ENCODE measurements at places on chromosomes 6 and 20.

GRCh38 chr6:35320031-35320410, 22.3 kb upstream of the PPARD start:
- no peak for DNase-seq

DNA sequence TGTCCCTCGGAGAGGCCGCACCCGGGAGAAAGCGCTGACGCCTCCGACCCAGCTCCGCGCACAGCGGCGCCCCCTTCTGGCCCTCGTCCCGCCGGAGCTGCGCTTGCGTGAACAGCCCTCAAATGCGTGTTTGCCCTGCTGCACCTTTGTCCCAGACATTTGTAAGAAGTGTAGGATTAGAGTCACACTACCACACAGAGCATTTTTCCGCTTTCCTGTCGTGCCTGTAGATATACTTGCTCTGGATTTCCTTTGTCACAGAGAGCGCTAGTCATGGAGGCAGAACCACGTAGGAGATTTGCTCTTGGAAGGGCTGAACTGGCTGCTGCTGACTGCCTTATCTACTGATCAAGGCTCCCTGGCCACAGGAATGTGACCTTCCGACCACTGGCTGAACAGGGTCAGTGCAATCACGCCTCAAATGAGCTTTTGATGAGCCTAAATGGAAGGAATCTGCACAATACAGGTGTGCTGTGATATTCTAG, 62.3 kb downstream of the PAX1 start:
- no peak for DNase-seq

GRCh38 chr6:140058863-140059262, 684.4 kb upstream of the CITED2 start:
- no peak for DNase-seq

DNA sequence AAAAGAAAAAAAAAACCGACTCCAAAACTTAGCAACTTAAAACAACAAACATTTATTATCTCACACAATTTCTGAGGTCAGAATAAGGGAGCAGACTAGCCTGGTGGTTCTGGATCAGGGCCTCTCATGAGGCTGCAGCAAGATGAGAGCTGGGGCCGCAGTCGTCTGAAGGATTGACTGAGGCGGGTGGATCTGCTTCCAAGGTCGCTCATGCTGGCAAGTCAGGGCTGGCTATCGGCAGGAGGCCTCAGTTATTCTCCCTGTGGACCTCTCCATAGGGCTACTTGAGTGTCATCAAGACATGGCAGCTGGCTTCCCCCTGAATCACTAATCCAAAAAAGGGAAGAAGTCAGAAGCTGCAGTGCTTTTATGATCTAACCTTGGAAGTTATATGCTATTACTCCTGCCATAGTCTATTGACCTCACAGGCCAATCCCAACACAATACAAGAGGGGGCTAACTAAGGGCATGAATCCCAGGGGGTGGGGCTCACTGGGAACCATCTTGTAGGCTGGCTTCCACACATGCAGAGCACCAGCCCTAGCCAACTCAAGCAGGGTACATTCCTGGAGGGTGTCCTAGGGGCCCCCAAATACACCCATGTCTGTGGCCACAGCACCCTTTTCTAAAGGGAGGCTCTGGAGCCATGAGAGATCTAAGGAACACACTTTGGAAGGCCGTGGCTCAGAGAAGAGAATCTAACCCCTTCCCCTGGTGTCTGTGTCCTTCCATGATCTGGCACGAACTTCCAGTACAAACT, 11.3 kb downstream of the EBF4 start:
- no peak for DNase-seq

- DNase-seq = no peak
These were observed 81.7 kb downstream of the CDH22 start for GRCh38 chr20:46226602-46227001.

- DNase-seq = no peak
These were observed 145.3 kb upstream of the TCF21 start for GRCh38 chr6:133743621-133744020.

DNA sequence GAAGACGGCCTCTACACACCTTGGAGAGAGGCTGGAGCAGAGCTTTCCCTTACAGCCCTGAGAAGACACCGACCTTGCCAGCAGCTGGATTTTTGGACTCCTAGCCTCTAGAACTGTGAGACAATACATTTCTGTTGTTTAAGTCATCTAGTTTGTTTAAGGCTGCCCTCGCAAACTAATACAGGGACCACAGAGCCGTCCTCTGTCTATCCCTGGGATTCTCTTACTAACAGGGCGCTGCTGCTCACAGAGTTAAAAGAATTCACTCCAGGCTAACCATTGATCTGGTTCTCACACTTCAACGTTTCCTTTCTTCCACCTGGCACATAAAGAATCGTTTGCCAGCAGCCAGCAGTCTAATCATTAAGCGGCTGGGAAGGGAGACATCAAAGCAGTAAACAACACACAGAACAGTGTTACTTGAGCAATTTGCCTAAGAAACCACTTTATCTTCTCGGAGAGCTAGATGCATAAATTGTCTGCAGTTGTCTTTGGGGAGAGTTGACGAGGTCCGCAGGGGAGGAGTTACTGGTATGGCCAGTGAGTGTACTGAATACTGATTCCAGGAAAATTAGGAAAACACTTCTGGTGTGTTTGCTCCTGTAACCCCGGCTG, 103.5 kb upstream of the AKAP12 start:
- DNase-seq = no peak

GRCh38 chr20:56801971-56802755, 173.1 kb downstream of the TFAP2C start:
- DNase-seq = no peak

- no peak for DNase-seq
These were observed 23.6 kb upstream of the NR2E1 start for GRCh38 chr6:108142240-108142639.

Data from NCI-H2081 treated with DMSO at 0.1 percent for 48 hours (cell line).